ENCODE measurements at places on chromosomes 1 and 21. TPM values are rescaled to one million over a fixed set of nuclear protein-coding genes. Genes with fewer than 3 reads are reported as not detected.

Gene C1orf87
- not detected for total RNA-seq

Gene SLC25A33
- 0.11 TPM for total RNA-seq

Gene CAPZB
- 102 TPM for total RNA-seq

Gene PINK1
- 113 TPM for total RNA-seq

Gene FOXD3
- total RNA-seq, result not detected

Gene CLDN14
- not detected for total RNA-seq

Gene BOLA1
- 36.7 TPM for total RNA-seq

Gene SLAMF7
- total RNA-seq, result not detected

Gene VHLL
- not detected for total RNA-seq
